Stimulated activated CD4-positive, alpha-beta T cell treated with anti-CD3 and anti-CD28 coated beads, TNF-alpha, amount 100 ng/mL, for 1 hour (primary cell): ENCODE measurements at places on chromosomes 4 and X.

DNA sequence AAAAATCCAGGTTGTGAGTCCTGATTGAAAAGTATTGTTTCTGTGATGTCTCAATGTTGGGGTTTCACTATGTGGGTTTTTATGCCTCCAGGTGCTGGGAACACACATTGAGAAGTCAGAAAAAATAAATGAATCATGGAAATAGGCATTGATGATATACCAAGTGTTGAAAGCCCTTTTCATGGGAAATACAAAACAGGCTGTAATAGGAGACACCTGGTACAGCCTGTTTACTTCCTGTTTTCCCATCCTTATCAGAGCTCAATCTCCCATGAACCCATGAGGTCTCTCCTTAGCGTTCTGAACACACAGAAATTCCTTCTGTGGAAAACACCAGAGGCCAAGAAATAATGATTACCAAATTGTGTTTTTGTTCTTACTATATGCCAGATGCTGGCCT is 106.3 kb upstream of the BOD1L1 start:
- no peak for DNase-seq

DNA sequence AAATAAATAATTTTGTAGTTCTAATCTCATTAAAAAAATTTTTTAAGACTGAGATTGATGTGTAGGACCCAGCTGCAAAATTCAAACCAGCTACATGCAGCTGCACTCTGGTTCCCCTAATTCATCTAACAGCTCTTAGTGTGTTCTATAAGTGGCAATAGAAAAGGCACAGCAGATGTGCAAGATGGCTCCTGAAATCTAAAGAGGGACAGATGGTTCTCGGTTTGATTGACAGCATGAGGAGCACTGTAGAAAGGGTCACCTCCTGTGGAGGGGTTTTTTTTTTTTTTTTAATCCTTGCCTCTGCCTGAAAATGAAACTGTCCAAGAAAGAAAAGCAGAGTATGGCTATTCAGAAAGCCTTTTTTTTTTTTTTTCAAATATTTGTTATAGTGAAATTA is 16.9 kb upstream of the OCIAD1 start:
- no peak for DNase-seq

GRCh38 chrX:100863326-100863864 is 10.8 kb downstream of the NOX1 start:
- DNase-seq: no peak

- no peak for DNase-seq
Observed at GRCh38 chr4:111501946-111502345, 643.3 kb upstream of the FAM241A start.

DNA sequence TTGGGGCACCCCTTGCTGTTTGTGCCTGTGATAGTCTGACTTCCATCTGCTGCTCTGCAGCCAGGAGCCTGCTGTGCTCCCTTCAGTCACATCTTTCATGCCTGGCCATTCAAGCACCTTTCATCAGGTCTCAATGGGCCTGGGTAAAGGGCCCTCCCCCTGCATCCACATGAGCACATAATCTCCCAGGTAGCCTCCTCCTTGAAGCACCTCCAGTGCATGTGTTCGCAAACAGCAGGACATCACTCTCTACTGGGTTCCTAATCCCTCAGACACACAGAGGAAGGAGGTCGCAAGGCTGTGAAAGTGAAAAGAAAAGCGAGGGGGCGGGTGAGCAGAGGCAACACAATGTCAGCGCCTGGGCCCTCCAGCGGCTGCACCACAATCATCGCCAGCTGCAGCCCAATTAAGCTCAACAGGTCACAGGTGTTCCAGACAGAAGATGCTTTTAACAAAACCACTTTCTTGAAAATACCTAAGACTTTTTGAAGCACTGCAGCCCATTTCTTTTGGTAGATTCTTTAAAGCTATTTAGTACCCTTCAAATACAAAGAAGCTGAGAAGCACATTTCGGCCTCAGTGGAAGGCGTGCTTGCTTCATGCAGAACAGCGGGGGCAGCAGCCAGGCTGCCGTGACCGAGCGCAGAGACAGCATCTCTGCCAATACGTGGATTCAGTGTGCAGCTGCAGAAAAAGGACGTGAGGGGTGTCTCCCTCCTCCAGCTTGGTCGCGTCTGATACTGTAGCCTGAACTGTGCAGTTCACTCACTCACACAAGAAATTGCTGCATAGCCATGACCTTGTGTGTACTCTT is 92.2 kb upstream of the SPRY1 start:
- no peak for DNase-seq

GRCh38 chrX:36961590-36961989 is 46.6 kb upstream of the FAM47C start:
- DNase-seq: no peak

GRCh38 chrX:111581086-111581485 is 69.6 kb downstream of the SERTM2 start:
- no peak for DNase-seq

GRCh38 chr4:134551348-134551747 is 349.8 kb upstream of the PABPC4L start:
- DNase-seq: no peak

DNA sequence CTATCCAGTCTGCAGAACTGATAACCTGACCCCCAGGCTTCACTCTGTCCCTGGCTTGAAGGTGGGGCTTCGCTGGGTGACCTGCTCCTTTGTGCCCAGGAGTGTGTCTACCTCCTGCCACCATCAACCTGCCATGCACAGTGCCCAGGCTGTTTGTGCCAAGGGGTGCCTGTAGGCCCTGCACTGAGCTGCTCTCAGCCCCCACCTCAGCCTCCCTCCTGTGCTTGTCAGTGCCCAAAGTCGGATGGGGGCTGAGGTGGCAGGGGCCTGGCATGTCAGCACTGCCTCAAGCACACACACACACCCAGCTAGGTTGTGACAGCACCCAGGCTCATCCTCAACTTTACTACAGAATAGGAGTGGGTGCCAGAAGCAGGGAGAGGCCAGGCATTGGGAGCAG is 23.5 kb downstream of the SPCS3 start:
- DNase-seq: no peak

- no peak for DNase-seq
Observed at GRCh38 chr4:25245181-25245580, 11.3 kb downstream of the PI4K2B start.

DNA sequence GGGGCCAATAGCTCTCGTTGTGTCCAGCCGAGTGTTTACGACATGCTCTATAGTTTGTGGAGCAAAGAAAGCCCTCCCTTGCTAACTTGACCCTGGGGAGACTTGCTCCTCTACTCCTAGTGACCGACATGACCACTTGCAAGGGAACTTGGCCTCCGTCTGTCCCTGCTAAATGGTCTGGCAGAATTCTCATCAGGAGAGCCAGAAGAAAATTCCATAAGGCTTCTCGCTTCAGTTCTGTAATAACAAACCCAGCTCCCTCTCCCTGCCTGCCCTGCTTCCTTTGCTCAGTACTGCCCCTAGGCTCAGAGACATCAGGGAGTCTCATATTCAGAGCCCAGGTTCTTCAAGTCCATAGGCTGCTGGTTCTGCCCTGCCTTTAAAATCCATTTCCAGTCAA is 13.0 kb downstream of the DOCK11 start:
- no peak for DNase-seq

GRCh38 chr4:138804711-138805110 is 210.9 kb upstream of the NOCT start:
- DNase-seq: no peak

DNA sequence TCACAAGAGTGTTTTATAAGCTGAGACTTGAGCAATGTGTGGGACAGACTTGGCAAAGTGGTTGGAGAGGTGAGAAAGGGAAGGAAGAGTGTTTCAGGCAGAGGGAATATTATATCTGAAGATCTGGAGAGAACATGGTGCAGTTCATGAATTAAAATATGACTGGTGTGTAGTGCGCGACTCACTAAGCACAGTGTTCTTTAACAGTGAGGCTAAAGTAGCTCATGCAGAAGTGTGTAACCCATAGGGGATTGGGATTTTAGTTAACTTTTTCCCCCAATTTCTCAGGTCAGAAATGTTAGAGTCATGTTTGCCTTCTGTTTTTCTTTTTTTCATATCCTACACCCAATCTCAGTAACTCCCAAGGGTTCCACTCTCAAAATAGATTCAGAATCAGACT is 9.7 kb downstream of the MTHFD2L start:
- DNase-seq: no peak

DNA sequence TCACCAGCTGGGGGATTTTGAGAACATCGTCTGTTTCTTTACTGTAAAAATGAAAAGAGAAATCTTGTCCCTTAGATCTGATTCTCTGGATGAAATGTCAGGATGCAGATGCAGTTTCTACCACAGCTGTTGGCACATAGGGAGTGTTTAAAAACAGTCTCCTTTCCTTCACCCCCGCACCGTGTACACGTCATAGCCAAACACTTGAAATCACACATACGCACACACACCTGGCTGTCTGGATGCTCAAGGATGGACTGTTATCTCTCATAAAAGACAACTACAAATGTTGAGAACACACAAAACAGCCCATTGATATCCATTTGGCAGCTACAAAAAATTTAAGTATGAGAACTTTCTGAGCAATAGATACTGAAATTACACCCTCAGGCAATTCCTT is 275.8 kb upstream of the CLNK start:
- no peak for DNase-seq

GRCh38 chr4:119118397-119118796 is 17.2 kb upstream of the MYOZ2 start:
- no peak for DNase-seq

DNA sequence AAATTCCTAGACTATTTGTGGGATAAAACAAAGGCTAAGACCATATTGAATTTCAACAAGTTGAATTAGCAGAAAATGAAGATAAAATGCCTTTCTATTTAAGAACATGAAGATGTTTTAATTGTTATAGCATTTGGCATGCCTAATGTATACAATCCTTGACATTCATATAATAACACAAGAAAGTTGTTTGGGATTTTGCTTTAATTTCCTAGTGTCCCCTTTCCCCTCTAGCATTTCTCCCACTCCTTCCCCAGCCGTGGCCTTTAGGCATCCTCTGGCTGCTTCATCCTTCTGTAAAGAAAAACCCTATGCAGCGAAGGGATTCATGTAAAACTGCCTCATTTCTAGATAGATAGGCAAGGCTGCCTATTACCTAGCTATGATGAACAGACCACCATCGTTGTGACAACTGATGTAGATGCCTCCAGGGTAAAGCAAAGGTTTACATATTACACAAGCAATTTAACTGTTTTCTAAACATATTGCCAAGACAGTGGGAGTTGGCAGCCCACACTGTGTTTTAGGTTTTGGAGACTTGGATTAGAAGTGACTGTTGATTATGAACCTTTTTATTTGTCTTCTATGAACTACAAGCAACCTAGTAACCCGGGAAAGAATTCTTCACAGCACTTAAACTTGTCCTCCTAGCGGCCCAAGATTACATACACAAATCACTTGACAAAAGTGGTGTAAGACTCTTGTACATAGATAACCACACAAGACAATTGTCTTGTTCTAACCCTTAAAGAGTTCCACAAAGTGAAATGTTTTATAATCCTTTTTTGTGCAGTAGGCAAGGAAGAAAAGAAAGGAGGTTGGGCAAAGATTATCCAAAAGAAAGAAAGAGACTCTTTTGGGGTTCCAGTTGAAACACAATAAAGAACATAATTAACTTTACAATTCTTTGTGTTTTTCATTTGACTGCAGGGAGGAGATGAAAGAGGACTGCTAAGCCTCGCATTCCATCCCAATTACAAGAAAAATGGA is 59.9 kb downstream of the HHIP start:
- no peak for DNase-seq

GRCh38 chr4:38983787-38984598 is 48.2 kb downstream of the TMEM156 start:
- DNase-seq: no peak

GRCh38 chr4:183757060-183757459 is 98.0 kb downstream of the TRAPPC11 start:
- no peak for DNase-seq

GRCh38 chrX:39476604-39477021 is 621.1 kb downstream of the BCOR start:
- no peak for DNase-seq

GRCh38 chrX:128634754-128635153 is 582.6 kb upstream of the ACTRT1 start:
- DNase-seq: no peak

DNA sequence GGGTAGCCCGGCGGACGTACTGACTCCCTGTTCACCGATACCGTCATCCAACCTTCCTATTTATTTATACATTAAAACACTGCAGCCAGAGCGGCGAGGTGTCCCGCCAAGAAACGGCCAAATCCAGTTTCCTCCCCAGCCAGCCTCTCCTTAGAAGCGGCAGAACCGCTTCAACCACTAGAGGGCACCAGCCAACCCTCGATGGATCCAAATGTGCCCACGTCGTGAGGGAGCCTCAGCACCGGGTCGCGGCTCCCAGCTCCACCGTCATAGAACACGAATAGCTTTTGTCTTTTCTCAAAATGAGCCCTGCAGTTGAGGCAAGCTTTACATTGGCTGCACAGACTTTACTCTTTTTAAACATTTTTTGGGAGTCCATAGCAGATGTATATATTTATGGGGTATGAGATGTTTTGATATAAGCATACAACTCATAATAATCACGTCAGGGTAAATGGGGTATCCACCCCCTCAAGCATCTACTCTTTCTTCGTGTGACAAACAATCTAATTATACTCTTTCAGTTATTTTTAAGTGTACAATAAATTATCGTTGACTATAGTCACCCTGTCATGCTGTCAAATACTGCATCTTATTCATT is 13.0 kb upstream of the HELT start:
- peak; percentile 69 for DNase-seq

DNA sequence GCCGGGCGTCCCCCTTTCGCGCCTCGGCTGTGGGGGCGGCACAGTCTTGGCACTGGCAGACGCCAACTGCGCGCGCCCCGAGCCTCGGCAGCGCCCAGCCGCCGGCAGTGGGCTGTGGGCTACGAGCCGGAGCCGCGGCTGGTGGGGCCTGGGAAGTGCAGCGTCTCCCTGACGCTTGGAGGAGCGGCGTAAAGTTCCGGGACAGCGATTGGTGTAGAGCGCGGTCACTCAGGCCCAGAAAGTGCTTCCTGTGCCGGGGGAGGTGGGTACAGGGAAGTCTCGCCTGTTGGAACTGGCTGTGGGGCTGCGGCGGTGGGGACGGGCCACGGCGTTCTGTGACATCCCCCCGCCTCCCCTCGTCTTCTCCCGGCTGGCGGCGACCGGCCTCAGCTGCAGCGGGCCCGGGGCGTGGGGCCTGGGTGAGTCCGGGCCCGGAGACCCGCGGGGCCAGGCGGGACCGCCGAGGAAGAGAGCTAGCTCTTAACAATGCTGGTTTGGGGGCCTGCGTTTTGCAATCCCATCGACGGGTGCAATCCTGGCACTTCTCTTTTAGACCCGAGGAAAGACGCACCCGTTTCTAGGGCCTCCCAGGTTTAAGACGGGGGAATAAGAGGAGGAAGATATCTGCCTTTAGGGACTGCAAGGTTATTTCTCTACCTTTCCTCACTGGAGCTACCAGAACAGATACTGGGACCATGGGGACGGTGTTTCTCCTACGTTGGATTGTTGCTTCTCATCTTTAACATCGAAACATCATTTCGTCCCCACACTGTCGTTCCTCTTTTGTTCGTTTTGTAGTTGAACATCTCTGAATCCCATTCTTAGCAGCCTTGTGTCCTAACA is at the start of the genes RWDD4 and TRAPPC11:
RWDD4 (minus strand) TSS at position 157 of the 843 bp plus-strand sequence. CDS start 233 bp downstream, outside the sequence.
TRAPPC11 (plus strand) TSS at position 265 of the 843 bp plus-strand sequence. CDS start 4,575 bp downstream, outside the sequence.
- peak; percentile 90 for DNase-seq

- DNase-seq: no peak
Observed at GRCh38 chr4:164221631-164222030, 532.3 kb upstream of the SMIM31 start.
